ENCODE measurements at places on chromosomes 4 and X. TPM values are rescaled to one million over a fixed set of nuclear protein-coding genes. Genes with fewer than 3 reads are reported as not detected.

The SASH3 gene
- total RNA-seq = not detected

The GPM6B gene
- total RNA-seq = not detected

The KLB gene
- total RNA-seq = 0.08 TPM

The BTC gene
- 1.4 TPM for total RNA-seq

The ATG4A gene
- 7.7 TPM for total RNA-seq

The PNMA6A gene
- total RNA-seq = 5.5 TPM

The OTUD6A gene
- total RNA-seq = not detected

The STATH gene
- not detected for total RNA-seq

The CITED1 gene
- total RNA-seq = 1.8 TPM

The GRID2 gene
- total RNA-seq = not detected

The VEGFD gene
- 0.38 TPM for total RNA-seq

The PI4K2B gene
- total RNA-seq = 7.8 TPM

The FGFBP1 gene
- total RNA-seq = 4.3 TPM

The FGD1 gene
- 7.6 TPM for total RNA-seq

The CENPU gene
- total RNA-seq = 21.5 TPM

The C4orf50 gene
- not detected for total RNA-seq

The XPNPEP2 gene
- not detected for total RNA-seq

The GAGE1 gene
- total RNA-seq = not detected

The SLC10A4 gene
- total RNA-seq = 7.8 TPM

The TIGD4 gene
- total RNA-seq = 0.27 TPM

The ADGRG2 gene
- 7.1 TPM for total RNA-seq

The GC gene
- total RNA-seq = not detected

The NAA11 gene
- not detected for total RNA-seq

The LAMP2 gene
- 106 TPM for total RNA-seq

The NDP gene
- not detected for total RNA-seq

The CFP gene
- total RNA-seq = 0.37 TPM

The TXK gene
- total RNA-seq = 0.07 TPM
